NCI-H1048 (cell line): ENCODE measurements at places on chromosomes 4 and X.

DNA sequence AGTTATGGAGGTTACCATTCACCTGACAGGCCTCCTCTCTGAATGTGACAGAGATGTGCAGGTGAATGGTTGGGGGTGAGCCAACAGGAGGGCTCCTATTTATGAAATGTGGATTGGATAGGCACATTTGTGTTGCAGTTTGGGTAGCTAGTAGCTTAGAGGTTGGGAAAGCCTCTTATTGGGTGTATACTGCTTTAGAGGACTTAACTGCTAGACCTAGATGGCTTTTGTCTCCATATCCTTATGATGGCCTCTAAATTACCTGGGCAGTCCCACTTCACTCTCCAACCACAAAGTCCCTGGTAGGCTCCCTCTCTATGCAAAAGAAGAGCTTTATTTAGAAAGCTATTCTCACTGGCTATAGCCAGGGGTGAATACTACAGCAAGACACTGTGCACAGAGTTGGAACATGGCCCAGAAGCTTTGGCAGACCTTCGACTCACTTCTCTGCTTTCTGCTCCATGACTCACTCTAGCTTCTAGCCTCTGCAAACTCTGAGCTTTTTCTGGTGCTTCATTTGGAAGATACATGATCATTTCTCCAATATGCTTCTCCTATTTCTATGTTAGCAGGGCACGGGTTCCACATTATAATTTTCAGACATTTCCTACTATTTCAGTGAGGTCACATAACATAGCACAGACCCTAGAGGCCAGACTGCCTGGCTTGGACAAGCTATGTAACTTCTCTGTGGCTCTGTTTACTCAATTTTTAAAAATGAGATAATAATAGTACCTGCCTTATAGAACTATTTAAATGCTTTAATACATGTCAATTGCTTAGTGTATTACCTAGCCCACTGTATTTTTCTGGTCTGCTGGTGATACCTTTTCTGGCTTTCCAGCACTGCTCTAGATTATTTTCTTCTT is 6.0 kb upstream of the VGLL1 start:
- DNase-seq, result no peak

DNA sequence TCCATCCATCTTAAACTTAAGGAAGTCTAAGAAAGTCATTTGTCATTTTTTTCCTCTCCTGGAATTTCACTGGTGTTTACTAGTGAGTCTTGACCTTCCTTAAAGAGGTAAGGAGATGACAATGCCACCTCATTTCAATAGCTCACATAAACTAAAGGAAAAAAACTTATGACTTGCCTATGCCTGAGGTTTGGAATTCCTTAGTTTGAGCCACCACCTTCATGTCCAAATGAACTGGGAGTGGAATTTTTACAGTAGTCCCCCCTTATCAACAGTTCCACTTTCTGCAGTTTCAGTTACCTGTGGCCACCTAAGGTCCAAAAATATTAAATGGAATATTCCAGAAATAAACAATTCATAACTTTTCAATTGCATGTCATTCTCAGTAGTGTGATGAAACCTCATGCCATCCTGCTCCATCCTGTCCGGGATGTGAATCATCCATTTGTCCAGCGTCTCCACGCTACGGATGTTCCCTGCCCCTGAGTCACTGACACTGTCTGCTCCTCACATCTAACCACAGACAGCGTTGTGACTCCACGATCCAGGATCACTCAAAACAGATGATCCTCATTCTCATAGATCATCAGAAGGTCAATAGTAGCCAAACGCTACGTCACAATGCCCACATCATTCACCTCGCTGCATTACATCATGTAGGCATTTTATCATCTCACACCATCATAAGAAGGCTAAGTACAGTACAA is 177.4 kb downstream of the SH3KBP1 start:
- DNase-seq, result no peak

DNA sequence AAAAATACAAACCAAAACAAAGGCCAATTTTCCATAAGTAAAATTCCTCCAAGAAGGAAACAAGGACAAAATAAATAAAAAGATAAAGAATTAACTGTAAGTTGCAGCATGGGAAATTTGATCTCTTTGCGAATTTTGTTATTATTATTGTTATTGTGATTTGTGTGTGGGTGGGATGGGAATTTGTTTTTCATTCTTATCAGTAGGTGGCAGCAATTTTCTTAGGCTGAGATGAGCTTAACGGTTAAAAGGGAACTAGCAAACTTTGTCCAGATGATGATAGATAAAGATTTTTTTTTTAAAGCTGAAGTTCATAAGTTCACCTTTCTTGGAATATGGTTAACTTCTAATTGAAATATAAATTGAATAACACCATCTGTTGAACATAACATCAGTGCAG is 83.2 kb upstream of the IL1RAPL2 start:
- DNase-seq, result no peak

DNA sequence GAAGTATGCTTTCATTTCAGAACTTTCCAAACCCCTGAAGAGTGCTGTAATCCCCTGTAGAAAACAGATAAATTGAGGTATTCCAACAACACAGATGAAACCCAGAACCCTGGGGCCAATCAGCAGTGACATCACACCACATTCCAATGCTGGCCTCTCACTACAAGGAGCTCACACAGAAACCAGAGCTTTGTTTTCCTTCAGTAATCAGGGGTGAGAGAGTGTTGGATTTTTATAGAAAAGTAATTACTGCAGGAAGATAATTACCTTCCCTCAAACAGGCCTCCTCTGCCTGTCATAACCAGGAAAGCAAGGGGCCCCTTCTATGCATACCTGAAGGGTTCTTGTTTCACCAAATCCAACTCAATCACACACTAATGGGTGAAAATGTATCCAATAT is 246.2 kb downstream of the SCFD2 start:
- DNase-seq, result peak; percentile 12

GRCh38 chr4:67160394-67160793 is 384.9 kb downstream of the CENPC start:
- no peak for DNase-seq

DNA sequence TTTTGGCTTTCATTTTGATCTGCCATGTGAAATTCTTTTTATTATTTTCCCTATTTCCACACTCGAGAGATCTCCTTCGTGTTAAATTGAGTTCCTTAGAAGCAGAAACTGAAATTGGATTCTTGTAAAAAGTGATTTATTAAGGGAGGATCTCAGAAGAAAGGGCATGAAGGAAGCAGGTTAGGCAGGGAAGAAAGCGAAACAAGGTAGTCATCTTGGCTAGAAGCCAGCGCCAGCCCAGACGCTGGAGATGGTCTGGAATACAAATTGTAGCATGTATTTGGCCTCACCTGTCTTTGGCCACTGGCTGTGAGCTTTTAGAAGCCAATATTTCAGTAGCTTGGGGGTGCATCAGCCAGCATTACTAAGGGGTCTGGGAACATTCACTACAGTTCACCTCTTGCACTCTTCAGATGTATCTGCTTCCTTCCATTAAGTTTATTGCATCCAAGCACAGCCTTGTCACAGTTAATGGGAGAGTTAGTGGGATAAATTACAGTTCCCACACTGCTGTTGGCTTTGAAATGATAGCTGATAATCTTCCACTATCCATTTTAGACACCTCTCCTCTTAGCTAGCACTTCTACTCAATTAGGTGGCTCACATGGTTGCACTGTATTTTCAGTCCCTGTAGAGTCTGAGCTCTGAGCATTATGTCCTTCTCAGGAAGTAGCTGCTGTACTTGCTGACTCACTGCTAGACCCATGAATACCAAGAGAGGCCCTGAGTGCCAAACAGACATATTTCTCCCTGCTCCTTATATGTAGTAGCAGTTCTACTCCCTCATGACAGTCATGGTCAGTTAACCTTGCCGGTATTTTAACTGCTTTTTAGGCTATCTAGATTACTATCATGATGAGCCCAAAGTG is 14.6 kb downstream of the GRXCR1 start:
- no peak for DNase-seq

GRCh38 chr4:67638136-67638535 is 62.8 kb downstream of the UBA6 start:
- no peak for DNase-seq

DNA sequence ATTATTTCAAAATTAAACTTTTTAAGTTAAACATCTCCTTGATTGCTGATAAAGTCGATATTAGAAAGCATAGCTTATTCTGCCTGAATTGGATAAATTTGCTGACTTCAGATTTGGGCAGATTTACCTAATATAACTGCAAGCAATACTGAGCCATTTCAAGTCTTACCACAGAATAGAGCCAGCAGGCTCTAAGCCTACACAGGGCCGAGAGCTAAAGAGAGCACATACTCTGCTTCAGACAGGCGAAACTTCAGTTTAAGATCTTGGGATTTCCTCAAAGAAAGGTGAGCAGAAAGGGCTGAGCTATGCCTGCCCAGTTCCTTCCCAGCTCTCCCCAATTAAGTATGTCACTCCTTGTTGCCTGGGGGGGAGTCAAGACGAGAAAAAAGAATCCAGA is 240.6 kb upstream of the NOCT start:
- no peak for DNase-seq

DNA sequence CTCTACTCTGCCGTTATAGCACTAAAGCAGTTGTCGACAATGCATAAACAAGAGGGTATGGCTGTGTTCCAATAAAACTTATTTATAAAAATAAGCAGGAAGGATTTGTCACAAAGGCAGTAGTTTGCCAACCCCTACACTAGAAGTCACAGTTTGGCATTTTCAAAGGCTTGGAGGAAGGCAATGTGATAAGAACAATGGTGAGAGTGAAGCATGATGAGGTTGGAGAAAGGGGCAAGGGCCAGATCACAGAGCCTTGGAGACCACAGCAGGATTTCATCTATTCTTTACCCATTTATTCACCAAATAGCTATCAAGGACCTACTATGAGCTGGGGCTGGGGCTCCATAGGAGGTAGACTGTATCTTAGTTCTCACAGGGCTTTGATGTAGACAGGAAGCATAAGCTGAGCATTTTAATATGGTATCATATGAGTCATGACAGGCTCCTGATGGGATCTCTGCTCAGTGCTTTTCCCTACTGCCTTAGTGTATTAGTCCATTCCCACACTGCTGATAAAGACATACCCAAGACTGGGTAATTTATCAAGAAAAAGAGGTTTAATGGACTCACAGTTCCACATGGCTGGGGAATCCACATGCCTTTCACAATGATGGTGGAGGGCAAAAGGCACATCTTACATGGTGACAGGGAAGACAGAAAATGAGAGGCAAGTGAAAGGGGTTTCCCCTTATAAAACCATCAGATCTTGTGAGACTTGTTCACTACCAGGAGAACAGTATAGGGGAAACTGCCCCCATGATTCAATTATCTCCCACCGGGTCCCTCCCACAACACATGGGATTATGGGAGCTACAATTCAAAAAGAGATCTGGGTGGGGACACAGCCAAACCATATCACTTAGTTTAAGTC is 58.9 kb downstream of the PPM1K start:
- no peak for DNase-seq

GRCh38 chr4:10094841-10095240 is 21.8 kb downstream of the WDR1 start:
- DNase-seq, result no peak

DNA sequence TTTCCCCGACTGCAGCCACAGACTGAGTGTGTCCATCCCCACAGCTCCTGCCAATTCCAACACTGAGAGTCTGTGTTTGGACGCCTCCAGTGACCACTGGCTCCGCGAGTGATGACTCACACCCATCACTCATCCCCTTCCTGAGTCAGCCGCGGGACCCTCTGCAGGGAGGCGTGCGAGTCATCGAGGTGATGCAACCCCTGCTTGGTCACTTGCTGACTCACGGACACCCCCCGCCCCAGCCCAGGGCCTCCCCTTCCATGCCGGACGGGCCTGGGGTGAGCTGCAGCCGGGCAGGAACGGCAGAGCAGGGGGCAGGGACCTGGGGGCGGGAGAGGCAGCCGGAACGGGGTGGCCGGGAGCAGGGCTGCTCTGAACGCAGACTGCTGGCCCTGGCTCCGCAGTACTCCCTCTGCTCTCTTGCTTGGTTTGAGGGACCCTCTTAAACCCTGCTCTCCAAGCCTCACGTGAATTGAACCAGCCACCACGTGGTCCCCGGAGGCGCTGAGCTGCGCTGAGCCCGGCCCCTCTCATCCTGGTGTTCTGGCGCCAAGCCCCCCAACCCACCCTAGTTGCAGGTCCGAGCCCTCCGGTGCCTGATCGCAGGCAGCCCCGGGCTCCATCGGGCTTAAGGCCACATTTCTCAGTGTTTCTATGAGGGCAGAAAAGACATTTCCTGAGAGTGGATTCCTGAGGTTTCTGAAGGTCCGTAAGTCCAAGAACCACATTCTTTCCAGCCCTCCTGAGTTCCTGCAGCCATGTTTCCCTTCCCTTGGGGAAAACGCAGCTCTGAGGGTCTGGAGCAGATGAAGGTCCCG is 32.4 kb downstream of the FGFRL1 start:
- no peak for DNase-seq

- DNase-seq, result no peak
These were observed 57.9 kb downstream of the GPR101 start for GRCh38 chrX:136975684-136976470.

GRCh38 chr4:114108869-114109268 is 129.4 kb upstream of the ARSJ start:
- DNase-seq, result no peak

- peak; percentile 97 for DNase-seq
These were observed 351.7 kb upstream of the FAM241A start for GRCh38 chr4:111793433-111794091.

DNA sequence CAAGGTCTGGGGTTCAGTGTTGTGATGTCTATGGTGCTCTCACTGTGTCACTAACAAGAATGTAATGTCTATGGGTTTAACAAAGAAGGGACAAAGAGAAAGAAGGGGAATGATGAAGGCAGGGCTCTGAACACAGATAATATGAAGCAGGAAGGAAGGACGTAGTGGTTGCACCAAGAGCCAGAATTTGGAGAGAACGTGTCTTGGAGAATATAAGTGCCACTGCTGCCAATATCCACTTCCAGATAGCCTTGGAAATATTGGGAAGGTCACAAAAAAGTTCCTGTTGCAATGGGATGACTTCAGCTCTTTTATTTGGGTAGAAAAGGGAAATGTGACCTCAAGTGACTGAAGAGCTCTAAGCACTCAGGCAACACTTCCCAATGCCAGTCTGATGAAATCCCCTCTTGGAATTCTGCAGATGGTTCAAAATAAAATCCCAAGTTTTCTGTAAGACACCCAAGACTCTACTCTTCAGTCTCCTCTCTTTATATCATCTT is 131.8 kb downstream of the PRKX start:
- DNase-seq, result no peak

DNA sequence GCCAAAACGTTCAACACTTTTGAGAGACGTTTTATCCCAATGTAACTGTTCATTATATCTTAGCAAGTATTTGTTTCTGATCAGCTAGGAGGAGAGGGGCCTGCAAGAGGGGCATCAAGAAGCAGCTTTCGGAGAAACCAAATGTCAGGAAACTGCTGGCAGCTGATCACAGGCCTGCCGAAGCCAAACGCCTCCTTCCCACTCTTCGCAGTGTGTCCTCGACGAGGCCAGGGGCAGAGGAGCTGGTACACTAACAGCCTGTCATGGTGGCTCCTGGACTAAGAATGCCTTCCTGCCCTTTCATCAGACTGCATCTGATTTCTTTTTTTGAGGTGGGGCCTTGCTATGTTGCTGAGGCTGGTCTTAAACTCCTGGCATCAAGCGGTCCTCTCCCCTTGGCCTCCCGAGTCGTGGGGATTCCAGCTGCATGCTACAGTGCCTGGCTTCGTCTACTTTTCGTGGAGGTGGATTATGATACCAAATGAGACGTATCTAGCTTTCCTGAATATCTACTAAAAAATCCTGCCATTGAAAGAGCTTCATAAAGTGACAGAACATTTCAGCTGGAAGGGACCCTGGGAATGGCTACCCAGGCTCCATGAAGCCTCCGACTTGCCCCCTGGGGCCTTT is 134.8 kb downstream of the AFAP1 start:
- DNase-seq, result no peak
